Fibroblast of skin of back (primary cell): ENCODE measurements at places on chromosomes 11 and 22.

DNA sequence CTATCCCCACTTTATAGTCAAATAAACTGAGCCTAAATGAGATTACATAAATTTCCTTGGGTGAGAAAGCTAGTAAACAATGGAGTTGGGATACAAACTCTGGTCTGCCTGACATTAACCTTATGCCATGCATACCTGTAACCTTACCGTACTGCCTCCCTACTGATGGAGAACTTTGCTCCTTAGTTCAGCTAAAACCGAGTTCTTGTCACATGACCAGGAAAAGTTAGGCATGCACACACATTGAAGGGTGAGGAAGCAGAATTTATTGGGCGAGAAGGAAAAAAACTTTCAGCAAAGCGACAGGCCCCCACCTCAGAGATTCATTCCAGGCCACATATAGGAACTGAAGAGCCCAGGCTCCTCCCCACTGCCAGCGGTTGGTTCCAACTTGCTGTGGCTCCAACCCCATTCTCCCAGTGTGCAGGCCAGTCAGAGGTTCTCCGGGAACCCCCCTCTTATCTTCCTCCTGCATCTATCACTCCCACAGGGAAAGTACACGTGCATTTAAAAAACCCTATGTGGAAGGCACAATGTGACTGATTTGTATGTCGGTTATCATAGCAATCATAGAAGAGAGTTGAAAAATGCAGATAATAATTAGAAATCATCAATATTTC is 3.2 kb upstream of the PIWIL4 start:
- no peak for DNase-seq

DNA sequence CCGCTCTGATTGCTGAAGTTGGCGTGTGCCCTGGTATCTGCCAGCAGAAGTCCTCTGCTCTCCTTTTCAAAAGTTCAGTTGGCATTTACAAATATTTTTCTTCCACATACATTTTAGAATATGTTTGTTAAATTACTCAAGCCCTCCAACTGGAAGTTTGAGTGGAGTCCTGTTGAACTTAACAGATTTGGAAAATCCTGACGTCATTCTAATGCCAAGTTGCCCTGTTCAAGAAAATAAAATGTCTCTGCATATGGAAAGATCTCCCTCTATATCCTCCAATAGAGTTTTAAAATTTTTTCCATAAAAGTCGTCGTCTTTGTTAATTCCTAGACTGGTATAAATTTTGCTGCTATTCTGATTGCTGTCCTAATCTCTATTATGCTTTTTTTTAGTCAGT is 3.3 kb downstream of the KCNQ1OT1 start:
- no peak for DNase-seq

- peak; percentile 41 for DNase-seq
These were observed 17.8 kb upstream of the RCN1 start for GRCh38 chr11:32072872-32073643.

- no peak for DNase-seq
These were observed 13.4 kb downstream of the OTOG start for GRCh38 chr11:17560281-17561110.

GRCh38 chr11:92272651-92273050 is 48.0 kb downstream of the FAT3 start:
- no peak for DNase-seq

DNA sequence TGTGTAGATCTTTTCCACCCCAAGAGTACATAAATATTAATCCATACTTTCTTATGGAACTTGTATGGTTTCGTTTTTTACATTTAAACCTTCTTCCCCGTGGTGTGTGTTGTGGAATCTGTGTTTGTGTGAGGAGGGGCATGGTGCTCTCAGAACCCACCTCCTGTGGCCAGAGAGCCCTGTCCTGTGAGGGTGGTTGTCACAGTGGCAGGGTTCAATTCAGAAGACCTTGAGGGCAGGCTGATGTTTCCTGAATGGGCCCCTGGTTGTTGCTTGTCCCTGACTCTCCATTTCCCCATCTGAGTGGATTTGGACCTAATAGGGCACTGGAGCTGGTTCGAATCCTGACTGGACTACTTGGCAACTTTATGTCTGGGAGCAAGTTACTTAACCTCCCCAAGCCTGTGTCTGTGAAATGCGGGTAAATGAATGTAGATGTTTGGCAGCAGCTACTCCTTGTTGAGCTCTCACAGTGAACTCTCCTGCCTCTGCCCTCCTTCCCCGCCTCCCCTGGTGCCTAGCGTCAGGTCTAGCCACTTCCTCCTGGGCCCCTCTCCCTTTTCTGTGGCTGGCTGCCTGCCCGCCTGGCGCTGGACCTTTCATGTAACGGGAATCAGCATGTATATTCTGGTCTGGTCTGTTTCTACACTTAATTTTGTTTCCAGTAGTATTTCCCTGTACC is 7.3 kb downstream of the NEAT1 start:
- peak; percentile 65 for DNase-seq
